ENCODE measurements at places on chromosomes 3 and 15. TPM values are rescaled to one million over a fixed set of nuclear protein-coding genes. Genes with fewer than 3 reads are reported as not detected.

- peaks cover 3% of the 10 kb centered on the region for H3K4me1 ChIP-seq
- no peaks in the 10 kb centered on the region for H3K27me3 ChIP-seq
- peak overlapping the region; percentile 88 for H3K27ac ChIP-seq
- H3K4me3 ChIP-seq = peak overlapping the region; percentile 98
Observed at GRCh38 chr3:33096093-33096868, 665 bp downstream of the GLB1 start.

DNA sequence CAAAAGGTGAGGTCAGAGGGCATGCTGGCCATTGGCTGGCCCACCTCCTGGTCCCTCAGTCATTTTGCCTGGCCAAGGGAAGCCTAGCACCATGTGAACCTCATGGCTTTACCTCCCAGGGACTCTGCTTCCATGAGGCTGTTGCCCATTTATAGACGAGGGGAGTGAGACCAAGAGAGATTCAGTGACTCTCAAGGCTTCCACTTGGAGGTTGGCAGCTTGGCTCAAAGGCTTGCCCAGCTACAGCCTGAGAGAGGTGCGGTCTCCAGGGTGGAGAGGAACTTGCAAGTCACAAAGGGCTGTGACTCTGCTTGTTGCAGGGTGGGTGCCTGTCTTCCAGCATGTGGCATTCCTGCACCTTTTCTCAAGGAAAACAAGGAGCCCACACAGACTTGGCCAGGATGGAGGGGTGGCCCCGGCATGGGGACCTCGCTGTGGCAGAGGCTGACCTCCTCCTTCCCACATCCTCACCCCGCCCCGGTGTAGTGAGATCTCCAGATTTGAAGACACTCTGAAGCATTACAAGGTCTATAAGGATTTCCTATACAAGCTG is 24.5 kb downstream of the CFAP100 start:
- no peak overlapping the region for H3K4me3 ChIP-seq
- peak; percentile 6 for DNase-seq
- no peak overlapping the region for H3K27ac ChIP-seq
- no peaks in the 10 kb centered on the region for H3K27me3 ChIP-seq
- no peaks in the 10 kb centered on the region for H3K36me3 ChIP-seq

DNA sequence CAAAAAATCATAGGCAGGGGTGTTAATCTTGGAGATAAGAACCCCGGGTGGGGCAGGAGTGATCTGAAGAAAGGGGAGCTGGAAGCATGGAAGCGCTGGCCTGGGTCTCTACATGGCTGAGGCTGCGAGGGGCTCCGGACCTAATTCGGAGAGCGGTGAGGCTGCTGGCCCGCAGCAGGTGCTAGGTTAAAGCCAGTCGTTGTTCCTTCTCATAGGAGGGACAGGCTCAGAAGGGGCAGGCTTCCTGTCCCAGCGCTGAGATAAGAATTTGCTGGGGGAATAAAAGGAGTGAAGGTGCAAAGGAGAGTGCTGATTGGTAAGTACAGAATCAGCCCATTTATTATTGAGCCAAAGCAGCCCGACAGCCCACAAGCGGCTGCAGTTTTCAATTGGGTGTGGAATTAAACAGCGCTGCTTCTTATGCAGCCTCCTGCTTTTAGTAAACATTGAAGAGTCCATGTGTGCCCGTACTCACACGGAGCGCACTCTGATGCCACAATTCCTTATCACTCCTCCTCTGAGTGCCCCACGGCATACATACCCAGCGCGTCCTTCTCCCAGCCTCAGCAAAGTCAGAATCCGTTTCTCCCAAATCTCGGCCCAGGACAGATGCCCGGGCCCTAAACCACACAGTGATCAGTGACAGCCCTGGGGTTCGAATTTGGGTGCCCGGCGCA is 17.1 kb downstream of the CHST13 start:
- H3K27me3 ChIP-seq = no peaks in the 10 kb centered on the region
- no peak overlapping the region for H3K27ac ChIP-seq
- no peaks in the 10 kb centered on the region for H3K4me1 ChIP-seq
- DNase-seq = peak; percentile 1

DNA sequence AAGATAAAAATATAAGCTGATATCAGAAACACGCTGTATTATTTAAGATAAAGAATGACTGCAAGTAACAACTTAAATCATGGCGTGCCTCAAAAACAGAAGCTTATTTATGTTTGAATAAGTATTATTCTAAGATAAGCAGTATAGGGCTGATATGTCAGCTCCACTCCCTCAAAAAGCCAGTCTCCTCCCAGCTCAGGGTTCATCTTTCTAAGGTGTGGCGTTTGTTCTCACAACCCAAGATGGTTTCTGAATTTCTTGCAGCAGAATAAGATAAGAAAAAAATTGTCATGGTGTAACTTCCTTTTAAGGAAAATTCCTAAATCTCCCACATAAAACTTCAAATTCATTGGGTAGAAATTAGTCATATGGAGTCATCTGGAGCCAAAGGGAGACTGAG is 166.1 kb upstream of the POU1F1 start:
- H3K36me3 ChIP-seq = no peaks in the 10 kb centered on the region
- no peak overlapping the region for H3K4me3 ChIP-seq
- H3K27ac ChIP-seq = no peak overlapping the region
- H3K27me3 ChIP-seq = no peaks in the 10 kb centered on the region
- DNase-seq = no peak
- H3K4me1 ChIP-seq = no peaks in the 10 kb centered on the region

DNA sequence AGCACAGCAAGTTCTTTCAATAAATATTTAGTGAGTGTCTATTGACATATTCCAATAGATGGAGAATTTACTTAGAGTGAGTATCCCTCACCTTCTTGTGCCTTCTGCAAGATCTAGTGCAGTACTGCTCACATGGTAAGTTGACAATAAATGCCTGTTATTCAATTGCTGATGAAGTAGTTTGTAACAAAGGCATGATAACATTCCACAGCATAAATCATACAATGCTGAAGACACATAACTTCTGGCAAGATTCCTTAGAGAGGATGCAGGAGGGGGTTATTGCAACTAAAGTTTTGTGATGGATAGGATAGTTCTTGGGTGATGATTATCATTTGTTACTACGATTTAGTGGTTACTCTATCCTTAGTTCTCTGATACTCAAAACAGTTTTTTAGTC is 112.2 kb upstream of the RBMS3 start:
- no peaks in the 10 kb centered on the region for H3K36me3 ChIP-seq
- H3K27me3 ChIP-seq = no peaks in the 10 kb centered on the region
- H3K4me1 ChIP-seq = peaks cover 4% of the 10 kb centered on the region
- no peak overlapping the region for H3K27ac ChIP-seq
- H3K4me3 ChIP-seq = no peak overlapping the region

- H3K27me3 ChIP-seq = no peaks in the 10 kb centered on the region
- no peaks in the 10 kb centered on the region for H3K4me1 ChIP-seq
- no peaks in the 10 kb centered on the region for H3K36me3 ChIP-seq
- no peak for DNase-seq
Observed at GRCh38 chr3:9080163-9080562, 116.9 kb upstream of the RAD18 start.

GRCh38 chr3:195105841-195106417 is 165.0 kb downstream of the XXYLT1 start:
- peaks cover 4% of the 10 kb centered on the region for H3K4me1 ChIP-seq
- H3K4me3 ChIP-seq = no peak overlapping the region
- no peaks in the 10 kb centered on the region for H3K36me3 ChIP-seq
- no peaks in the 10 kb centered on the region for H3K27me3 ChIP-seq
- DNase-seq = no peak
- no peak overlapping the region for H3K27ac ChIP-seq

DNA sequence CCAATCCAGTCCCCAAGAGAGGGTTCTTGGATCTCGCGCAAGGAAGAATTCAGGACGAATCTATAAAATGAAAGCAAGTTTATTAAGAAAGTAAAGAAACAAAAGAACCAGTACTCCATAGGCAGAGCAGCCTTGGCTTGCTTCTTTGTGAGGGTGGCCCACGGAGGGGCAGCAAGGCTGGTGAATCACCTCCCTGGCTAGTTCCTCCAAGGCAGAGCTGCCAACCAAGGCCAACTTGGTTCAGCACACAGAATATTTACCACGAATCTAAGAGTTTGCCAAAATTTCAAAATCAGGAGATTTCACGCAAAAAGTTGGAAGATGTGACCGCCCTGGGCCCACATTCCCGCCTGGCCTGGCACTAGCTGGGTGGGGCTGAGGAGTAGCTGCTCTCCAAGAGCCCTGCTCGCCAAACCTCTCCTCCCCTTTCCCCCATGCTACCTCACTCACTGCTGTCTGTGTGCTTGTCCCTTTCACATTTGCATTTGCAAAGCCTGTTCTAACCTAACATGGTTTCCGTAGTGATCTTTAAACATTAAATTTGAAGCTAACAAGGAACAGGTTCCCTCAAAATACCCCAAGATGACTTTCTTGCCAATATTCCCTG is 26.2 kb upstream of the DCUN1D1 start:
- H3K4me1 ChIP-seq = no peaks in the 10 kb centered on the region
- H3K4me3 ChIP-seq = no peak overlapping the region
- DNase-seq = no peak

DNA sequence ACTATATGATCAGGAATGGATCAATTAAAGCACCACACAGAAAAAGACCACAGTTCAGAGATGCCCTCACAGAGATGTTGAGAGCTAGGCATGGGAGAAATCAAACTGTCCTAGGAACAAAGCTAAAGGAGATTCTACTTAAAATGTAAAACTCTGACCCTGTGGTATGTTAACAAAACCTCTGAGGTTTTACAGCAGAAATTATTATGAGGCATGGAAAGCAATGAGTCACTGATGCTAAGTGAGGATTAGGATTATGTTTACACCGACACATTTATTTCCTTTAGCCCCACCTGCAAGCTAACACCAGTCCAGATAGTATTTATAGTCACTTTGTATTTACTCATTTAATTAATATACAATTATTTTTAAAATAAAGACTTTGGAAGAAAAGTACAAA is 1242.2 kb downstream of the OTOL1 start:
- no peaks in the 10 kb centered on the region for H3K4me1 ChIP-seq
- H3K36me3 ChIP-seq = no peaks in the 10 kb centered on the region
- no peak overlapping the region for H3K4me3 ChIP-seq
- no peak overlapping the region for H3K27ac ChIP-seq
- DNase-seq = no peak
- H3K27me3 ChIP-seq = no peaks in the 10 kb centered on the region

- no peak overlapping the region for H3K4me3 ChIP-seq
- no peaks in the 10 kb centered on the region for H3K36me3 ChIP-seq
- no peak overlapping the region for H3K27ac ChIP-seq
- no peaks in the 10 kb centered on the region for H3K27me3 ChIP-seq
- no peaks in the 10 kb centered on the region for H3K4me1 ChIP-seq
Observed at GRCh38 chr15:90705212-90705611, 11.9 kb upstream of the BLM start.

DNA sequence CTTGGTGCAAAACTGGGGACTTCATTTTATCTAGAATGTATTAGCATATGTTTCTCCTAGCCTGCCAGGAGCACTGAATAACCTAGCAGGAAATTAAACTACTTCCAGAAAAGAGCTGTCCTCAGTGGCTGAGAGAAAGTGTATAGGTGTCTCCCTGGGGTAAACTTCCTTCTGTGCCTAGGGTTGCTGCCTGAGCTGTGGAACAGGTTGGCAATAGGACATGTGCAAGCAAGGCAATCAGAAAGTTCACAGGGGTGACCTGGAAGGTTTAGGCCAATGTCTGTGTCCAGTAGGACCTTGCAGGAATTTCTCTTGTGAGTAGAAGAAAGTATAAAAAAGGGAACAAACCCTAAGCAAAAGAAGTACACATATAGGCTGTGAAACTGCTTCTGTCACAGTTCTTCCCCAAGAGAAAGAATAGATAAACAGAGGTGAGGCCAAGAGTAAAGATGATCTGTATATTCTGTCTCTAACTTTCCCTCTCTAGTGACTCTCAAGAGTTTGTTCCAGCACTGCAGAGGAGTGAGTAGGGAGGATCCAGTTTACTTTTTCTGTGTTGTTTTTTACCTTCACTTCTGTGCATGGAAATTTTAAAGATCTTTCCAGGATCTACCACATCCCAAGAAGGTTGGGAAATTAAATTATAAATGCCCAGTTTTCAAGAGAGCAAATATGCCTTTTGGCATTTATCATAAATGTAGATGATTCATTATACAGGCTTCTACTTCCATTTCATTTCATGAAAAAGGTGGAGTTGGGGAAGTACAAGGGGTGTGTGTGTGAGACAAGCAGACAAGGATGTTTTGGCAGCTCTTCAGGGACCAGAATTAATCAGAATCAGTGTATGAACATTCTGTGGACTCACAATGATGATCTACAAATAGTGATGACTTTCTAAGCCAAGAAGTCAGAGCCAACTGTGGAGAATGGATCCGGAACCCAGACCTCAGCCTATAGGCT is 155.2 kb downstream of the RBPMS2 start:
- H3K4me1 ChIP-seq = peaks cover 6% of the 10 kb centered on the region
- no peaks in the 10 kb centered on the region for H3K36me3 ChIP-seq
- H3K27ac ChIP-seq = no peak overlapping the region
- H3K4me3 ChIP-seq = no peak overlapping the region
- no peak for DNase-seq

- H3K4me1 ChIP-seq = peaks cover 8% of the 10 kb centered on the region
- no peaks in the 10 kb centered on the region for H3K36me3 ChIP-seq
- peak; percentile 32 for DNase-seq
- no peaks in the 10 kb centered on the region for H3K27me3 ChIP-seq
- peak overlapping the region; percentile 34 for H3K4me3 ChIP-seq
Observed at GRCh38 chr15:59438625-59439290, 772 bp downstream of the FAM81A start.

Gene MCTP2
- 5.7 TPM for total RNA-seq

Gene NANOGP8
- total RNA-seq = 0.41 TPM

Gene LTK
- 0.30 TPM for total RNA-seq

Gene TP63
- 0.25 TPM for total RNA-seq

Gene CADPS
- total RNA-seq = 2.3 TPM

Gene PPARG
- total RNA-seq = 31.3 TPM

Gene PRR20G
- total RNA-seq = not detected

Gene SERPINI1
- 3.4 TPM for total RNA-seq

All from ovary (tissue), 10 donors.